Activated T-helper 1 cell treated with anti-CD3 and anti-CD28 coated beads, Interleukin-2, amount 50 U/mL, for 16 hours (primary cell): ENCODE measurements at places on chromosomes 1 and 21.

- DNase-seq, result no peak
Observed at GRCh38 chr21:44427241-44428120, 27.8 kb upstream of the LRRC3 start.

GRCh38 chr1:15168479-15168878, 14.9 kb downstream of the TMEM51 start:
- no peak for DNase-seq

GRCh38 chr1:164562511-164562910, 3.5 kb downstream of the PBX1 start:
- no peak for DNase-seq

GRCh38 chr1:93783876-93784275, 95.1 kb downstream of the DNTTIP2 start:
- DNase-seq, result no peak

GRCh38 chr1:180947499-180947885, 34.8 kb downstream of the KIAA1614 start:
- DNase-seq, result no peak

DNA sequence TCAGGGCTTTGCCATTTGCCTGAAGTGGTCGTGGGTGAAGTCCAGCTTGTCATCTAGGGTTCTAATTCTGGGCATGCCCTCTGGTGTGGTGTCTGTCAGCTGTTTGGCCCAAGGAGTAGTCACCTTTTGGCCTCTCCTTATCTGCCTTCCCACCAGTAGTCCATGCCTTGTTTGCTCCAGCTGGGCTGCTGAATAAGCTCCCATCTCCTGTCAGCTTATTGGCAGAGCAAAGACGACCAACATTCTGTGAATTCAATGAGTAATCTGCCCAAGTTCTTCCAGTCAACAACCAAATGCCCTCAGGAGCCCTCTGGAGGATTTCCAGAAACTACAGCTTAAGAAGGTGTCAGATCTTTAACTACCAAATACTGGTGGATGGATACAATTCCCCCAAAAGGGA, 7.0 kb downstream of the BCAN start:
- no peak for DNase-seq

- no peak for DNase-seq
Observed at GRCh38 chr1:61921435-61921834, 179.2 kb downstream of the PATJ start.

GRCh38 chr1:241532864-241533263, 686 bp downstream of the KMO start:
- DNase-seq, result no peak

DNA sequence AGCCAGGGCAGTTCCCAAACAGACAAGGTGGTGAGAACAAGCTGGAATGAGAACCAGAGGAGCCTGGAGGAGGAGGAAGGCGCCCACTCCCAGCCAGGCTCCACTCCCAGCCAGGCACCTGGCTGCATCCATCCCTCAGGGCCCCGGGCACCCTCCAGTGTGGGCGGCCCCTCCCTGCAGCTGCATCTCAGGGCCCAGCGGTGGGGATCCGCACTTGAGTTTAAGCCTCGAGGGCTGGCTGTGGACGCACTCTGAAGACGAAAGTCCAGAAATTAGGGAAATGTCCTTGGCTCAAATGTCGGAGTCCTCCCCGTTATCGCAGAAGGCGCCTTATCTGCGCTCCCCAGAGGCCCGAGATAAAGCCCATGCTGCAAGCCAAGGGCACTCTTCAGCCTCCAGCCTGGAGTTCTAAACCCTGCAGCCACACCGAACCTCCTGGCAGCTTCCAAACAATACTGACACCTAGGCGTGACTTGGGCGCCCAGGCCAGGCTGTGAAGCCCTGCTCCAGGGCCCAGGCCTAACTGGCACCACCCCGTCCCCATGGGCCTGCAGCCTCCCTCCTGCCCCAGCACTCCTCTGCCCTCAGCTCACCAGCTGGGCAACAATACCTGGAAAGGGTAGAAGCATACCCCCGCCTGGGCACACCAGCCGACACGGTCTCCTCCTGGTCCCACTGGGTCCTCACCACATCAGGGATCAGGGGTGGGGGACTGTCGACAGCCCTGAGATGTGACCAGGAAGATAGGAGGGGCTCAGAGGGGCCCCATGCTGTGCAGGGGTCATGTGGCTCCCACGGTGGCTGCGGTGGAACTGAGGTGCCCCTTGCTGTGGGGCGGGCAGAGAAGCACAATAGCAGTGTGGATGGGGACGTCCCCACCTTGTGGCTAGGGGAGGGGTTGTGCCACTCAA, 184.8 kb upstream of the VAMP3 start:
- DNase-seq, result no peak

- DNase-seq, result no peak
Observed at GRCh38 chr1:186937016-186937670, 108.4 kb downstream of the PLA2G4A start.

DNA sequence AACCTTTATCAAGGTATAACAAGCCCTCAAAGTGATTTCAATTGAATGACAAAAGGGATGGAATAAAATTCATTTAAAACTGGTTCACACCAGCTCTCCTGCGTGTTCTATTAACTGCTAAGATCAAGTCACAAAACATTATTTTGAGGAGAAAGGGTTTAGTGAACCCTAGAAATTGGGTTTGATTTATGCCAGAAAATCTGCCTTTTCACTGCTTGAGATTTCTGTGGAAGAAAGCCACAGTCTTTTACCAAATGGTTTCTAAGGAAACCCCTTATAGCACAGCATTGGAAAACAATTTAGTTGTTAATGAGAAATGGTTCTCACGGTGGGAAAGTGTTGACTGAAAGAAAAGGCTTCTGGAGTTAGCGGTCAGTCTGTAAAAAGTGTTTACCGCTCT, 43.6 kb upstream of the DPH5 start:
- no peak for DNase-seq

- DNase-seq, result no peak
Observed at GRCh38 chr1:15116966-15117365, 36.6 kb upstream of the TMEM51 start.

- no peak for DNase-seq
Observed at GRCh38 chr1:31878058-31878457, 60.1 kb downstream of the PTP4A2 start.

- no peak for DNase-seq
Observed at GRCh38 chr1:1842360-1843146, 48.3 kb downstream of the GNB1 start.

GRCh38 chr1:160722726-160723125, 11.1 kb upstream of the CD48 start:
- no peak for DNase-seq

DNA sequence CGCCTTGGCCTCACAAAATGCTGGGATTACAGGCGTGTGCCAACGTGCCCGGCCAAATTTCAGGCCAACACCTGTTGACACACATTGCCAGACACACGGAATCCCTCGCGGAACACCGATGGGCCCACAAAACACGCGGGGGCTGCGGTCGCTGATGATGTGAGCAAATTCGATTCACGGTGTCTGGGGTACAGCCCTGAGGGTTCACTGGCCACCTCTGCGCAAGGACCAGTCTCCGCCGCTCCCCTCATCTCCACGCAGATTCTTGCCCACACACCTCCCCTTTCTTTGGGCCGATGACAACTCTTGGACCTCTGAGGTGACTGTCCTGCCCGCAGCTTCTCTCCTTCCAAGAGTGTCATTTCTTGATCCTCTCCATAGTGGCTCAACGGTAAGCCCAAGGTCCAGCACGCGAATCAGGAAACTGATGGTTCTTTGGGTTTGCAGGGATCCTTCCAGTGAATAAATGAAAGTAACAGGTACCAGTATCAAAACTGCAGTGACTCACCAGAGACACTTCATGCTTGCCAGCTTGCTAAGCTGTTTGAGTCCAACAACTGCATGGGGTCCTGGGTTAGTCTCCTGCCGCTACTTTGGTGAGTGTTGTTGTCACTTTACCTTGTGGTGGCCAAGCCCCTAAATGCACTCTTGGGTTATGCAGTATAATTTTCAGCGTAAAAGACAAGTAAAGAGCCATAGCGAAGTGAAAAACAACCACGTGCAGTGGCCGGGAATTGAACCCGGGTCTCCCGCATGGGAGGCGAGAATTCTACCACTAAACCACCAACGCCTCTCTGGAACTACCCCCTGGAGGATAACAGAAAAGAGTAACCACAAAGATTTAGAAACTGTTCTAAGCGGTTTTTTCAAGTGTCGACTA, 11.0 kb upstream of the RNU1-3 start:
- no peak for DNase-seq

DNA sequence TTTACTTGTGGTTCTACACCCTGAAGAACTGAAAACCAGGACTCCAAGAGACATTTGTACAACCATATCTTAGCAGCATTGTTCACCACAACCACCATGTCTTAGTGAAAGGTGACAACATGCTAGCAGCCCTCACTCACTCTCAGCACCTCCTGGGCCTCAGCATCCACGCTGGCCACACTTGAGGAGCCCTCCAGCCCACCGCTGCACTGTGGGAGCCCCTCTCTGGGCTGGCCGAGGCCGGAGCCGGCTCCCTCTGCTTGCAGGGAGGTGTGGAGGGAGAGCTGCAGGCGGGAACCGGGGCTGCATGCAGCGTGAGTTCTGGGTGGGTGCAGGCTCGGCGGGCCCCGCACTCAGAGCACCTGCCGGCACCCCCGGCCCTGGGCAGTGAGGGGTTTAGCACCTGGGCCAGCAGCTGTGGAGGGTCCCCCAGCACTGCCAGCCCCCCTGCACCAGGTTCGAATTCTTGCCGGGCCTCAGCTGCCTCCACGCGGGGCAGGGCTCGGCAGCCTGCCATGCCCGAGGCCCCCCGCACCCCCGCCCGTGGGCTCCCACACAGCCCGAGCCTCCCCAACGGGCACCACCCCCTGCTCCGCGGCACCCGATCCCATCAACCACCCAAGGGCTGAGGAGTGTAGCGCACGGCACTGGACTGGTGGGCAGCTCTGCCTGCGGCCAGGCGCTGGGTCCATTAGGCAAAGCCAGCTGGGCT, 9.2 kb downstream of the C1orf159 start:
- no peak for DNase-seq

DNA sequence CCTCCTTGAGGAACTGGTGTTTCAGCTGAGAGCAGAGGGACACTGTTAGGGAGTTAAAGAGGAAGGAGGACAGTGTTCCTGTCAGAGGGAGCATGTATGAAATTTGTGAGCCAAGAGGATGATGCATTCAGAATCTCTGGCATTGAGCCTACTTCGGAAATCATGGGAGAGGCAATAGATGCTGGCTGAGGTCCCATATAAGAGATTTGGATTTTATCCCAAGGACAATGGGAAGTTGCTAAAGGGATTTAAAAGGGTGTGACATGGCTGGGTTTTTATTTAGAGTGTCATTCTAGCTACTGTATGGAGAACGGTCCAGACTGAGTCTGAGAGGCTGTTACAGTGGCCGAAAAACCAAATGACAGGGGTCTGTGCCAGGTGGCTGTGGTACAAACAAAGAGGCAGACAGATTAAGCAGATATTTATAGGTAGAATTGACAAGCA, 403.2 kb upstream of the B3GALT2 start:
- no peak for DNase-seq

DNA sequence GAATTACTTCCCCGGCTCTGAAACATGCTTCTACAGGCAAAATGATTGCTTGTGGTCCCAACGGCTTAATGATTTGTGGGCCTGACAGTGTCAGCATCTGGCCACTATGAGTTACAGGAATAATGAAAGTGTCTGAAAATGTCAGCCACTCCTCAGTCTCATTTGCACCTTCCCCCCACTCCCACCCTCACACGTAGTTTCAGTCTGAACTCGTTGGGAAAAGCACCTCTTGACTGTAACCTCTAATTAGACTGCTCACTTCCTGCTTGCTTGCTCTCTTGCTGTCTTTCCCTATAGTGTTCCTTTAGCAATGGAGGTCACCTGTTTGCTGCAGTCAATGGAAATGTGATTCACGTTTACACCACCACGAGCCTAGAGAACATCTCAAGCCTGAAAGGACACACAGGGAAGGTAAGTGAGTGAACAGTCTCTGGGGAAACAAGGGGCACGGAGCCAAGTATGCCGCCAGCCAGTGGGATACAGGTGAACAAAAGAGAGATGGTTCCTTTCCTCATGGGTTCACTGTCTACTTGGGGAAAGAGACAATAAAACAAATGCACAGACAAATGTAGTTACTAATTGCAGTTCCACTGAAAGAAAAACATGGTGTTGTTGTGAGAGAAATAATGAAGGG, 27.1 kb downstream of the CFAP57 start:
- no peak for DNase-seq

GRCh38 chr1:205012391-205013140, 30.4 kb upstream of the CNTN2 start:
- DNase-seq, result no peak

GRCh38 chr1:230091473-230092231, 24.6 kb downstream of the GALNT2 start:
- no peak for DNase-seq

DNA sequence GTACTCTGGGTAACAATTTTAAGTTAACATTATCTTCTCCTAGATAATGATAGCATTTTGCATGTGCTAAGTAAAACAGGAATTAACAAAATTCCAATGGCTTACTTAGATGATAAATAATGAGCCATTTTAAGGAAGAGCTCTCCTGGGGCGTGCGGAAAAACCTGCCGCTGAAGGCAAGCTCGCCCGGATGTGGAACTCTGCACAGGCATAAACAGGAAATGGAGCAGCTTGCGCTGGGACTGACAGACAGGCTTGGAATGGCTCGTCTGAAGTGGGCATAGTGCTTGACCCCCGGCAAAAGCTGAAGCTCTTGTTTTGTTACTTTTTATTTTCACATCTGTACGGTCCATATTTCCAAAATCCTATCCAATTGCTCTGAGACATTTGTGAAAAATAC, 169.2 kb downstream of the ZNF281 start:
- no peak for DNase-seq

GRCh38 chr1:231420299-231420958, 1.7 kb downstream of the EGLN1 start:
- no peak for DNase-seq

DNA sequence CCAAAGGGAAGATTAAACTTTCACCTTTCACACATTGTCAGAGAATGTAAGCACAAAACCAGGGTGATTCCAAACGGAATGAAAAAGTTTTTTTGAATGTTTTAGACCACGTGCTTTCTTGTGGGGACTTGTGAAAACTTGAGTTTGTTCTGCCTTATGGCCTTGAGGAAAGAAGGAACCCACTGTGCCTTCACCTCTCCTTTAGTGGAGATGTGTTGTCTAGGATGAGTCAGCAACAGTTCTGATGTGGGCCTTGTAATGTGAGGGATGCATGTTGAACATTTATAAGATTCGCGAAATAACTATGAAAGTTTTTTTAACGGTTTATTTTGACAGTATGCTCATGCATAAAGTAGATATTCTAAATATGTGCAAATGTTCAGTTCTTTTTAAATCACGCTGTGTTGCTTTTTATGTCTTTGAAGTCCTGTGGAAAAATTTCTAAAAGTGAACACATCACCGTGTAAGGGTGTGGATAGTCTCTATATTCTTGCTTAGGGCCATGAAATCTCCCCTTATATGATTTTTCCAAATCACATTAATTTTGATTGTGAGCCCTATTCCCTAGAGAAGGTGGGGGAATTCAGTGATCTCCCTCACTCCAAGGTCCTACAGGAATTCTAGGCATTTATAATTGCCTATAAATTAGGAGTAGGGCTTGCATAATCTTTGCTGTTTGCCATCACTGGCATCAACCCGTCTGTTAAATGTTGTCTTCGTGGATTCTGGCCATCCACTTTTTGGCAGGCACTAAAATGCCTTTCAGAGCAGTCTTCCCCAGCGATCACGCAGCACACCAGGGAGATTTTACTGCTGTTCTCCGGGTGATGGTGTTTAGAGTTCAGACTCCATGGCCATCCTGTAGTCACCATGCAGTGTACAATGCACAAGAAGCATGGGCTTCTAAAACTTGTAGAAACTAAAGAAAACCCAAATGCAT, 47.4 kb downstream of the PLA2G4A start:
- DNase-seq, result no peak

GRCh38 chr1:206699000-206699586, 14.4 kb downstream of the MAPKAPK2 start:
- DNase-seq, result no peak

GRCh38 chr21:37297364-37297763, 30.2 kb upstream of the VPS26C start:
- no peak for DNase-seq
